Right atrium auricular region (tissue), 2 donors: ENCODE measurements at places on chromosomes 1 and 21.

DNA sequence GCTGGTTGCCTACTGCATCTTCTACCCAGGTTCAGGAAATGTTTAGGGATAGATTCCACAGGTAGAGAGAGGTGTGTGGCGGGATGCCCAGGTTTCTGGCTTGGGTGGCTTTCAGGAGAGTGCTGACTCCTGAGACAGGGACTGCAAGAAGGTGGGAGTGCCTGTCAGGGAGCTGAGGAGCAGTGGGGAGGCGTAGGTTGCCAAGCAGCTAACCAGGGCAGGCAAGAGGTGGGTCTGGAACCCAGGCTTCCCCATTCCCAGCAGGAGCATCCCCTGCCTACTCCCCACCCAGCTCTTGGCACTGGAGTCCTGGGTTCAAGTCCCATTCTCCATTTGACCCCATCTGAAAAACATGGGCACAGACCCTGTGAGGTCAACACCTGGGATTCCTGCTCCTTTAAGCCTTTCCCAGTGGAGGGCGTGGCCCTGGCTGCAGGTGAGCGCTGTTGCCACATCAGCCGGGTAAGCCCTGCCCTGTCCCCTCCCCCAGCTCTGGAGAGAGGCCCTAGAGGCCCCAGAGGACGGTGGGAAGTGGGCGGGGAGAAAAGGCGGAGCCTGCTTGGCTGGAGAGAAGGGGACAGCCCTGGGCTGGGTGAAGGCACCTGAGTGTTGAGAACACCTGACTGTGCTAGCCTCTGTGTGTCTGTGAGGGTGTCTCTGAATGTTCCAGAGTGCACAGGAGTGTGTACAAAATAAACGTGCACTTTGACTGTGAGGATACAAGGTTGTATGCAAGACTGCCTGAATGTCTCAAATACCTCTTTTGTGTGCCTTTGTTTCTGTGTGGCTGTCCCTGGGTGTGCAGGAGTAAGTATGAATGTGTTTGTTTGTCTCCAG, 14.0 kb upstream of the SYNC start:
- DNase-seq, result no peak

DNA sequence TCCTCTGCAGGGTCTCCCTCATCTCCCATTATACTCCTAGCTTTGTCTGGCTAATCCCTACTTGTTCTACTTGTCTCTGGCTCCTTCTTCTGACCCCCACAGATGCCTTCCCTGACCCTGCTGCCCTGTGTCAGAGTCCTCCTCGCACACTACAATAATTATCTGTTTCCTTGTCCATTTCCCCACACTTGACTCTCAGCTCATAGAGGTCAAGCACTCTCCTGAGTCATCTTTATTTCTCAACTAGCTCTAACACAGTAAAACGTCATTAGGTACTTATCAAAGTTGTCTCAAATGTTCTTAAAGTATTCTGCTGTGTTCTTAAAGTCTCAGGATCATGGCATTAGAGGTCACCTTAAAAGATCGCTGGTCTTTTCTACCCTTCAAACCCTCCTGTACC, 47.1 kb downstream of the C8A start:
- no peak for DNase-seq

- DNase-seq, result no peak
These were observed 26.1 kb upstream of the ZNF697 start for GRCh38 chr1:119674111-119674526.

DNA sequence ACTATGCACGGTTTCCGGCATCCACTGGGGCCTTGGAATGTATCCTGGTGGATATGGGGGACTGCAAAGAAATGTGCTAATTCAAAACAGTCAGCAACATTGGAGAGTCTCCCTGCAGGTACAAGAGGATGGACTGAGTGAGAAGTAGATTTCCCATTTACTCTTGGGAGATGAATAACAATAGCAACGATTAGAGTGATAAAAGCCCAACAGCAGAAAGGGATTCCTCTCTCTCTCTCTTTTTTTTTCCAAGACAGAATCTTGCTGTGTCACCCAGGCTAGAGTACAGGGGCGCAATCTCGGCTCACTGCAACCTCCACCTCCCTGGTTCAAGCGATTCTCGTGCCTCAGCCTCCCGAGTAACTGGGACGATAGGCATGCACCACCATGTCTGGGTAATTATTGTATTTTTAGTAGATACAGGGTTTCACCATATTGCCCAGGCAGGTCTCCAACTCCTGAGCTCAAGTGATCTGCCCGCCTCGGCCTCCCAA, 5.0 kb upstream of the SHCBP1L start:
- DNase-seq, result no peak

- DNase-seq, result no peak
These were observed at the start of gene FAM131C for GRCh38 chr1:16073490-16074119. FAM131C (minus strand) TSS chr1:16073651; CDS start chr1:16073442, 209 bp downstream.

DNA sequence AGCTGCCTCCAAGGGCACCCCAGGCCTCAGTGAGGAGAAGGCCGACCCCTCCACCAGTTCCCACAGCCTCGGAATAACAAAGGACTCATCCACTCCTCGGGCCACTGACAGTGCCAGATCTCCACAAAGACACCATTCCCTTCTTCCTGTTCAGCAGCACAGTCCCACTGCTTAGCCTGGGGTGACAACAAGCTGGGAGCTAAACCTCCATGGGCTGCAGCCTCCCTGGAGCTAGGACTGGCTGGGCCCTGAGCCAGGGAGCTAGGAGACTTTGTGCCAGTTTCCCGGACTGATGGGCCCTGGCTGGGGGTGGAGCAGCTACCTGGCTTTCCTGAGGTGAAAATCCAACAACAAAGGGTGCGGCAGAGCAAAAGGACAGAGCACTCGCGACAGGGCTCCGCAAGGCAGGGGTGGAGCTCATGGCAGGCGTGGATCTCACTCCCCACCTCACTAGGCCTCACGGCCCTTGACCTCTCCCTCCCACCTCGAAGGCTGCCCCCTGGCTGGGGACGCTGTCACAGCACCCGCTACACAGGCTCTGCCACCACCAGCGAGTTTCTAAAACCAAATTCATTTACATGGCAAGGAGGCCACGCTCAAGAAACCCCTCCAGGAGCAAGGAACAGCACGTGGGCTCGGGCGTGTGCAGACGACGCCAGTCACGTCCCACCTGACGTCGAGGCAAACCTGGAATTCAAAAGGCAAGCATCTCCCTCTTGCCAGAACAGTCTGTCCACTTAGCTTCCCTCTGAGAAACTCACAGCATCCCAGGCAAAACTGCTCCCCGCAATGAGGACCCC, 13.8 kb downstream of the SLC35E2B start:
- no peak for DNase-seq

DNA sequence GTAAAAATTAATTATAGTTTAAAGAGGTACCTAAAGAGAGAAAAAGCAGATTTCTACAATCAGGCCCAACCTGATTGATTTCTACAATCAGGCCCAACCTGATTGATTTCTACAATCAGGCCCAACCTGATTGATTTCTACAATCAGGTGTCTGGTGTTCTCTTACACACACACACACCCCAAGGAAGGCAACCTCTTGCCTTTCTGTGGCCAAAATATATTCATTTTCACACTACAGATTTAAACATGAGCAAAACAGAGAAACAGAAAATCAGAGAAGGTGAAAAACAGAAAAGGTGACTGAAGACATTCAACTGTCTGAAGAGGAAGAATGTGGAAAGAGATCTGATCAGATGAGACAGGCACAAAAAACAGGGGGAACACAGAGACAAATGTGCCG, 104.5 kb downstream of the SMYD2 start:
- no peak for DNase-seq

DNA sequence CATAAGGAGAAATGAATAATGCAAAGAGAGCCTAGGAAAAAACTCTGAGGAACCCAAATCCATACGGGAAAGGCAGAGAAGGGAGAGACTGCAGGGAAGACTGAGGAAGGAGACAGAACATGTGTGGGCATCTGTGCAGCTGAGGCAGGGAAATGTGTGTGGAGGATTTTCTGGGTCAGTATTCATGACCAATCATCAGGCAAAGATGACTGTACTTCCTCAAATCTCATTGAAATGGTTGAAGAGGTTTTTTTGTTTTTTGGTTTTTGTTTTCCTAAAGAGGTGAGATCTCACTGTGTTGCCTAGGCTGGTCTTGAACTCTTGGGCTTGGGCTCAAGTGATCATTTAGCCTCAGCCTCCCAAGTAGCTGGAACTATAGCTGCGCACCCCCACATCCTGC, 15.7 kb downstream of the DIP2A start:
- DNase-seq, result no peak

DNA sequence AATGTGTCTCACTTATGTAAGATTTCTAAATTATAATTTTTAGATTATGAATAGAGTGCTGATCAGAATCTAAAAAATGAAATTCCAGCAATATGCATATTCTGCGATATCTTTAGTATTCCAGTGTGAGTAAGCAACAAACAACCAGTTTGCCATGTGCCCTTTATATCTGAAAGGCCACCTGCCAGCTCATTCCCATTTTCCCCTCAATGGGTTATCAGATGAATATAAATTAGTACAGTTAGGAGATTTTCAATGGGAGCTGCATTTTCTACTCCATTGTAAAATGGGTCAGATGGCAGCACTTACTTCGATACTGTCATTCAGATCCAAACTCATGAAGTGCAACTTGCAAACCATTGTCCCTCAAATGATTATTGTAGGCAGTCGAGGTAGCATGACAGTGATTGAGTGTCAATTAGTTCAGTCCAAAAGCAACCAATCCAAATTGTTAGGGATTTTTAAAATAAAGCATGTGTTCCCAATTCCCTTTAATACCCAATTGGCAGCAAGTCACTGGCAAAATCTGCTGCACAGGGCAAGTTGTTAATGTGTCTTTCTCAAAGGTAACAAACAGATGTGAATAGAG, 680.3 kb downstream of the LRRIQ3 start:
- DNase-seq, result no peak

DNA sequence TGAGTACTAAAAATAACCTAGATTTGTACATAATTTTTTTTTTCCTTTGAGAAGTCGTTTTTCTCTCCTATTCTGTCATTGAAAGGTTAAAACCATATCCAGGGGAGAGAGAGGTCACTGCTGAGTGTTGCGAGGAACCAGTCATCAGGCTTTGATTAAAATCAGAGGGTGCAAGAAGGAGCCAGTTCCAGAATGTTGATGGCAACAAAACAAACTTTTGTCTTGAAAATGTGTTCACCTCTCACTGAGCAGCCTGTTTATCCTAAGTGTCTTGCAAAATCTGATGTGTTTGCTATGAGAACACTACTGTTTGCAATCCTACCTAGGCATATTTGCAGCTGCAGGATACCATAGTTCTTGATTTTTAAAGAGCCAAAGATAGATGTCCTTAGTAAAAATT, 25.9 kb downstream of the PTGFR start:
- DNase-seq, result no peak

DNA sequence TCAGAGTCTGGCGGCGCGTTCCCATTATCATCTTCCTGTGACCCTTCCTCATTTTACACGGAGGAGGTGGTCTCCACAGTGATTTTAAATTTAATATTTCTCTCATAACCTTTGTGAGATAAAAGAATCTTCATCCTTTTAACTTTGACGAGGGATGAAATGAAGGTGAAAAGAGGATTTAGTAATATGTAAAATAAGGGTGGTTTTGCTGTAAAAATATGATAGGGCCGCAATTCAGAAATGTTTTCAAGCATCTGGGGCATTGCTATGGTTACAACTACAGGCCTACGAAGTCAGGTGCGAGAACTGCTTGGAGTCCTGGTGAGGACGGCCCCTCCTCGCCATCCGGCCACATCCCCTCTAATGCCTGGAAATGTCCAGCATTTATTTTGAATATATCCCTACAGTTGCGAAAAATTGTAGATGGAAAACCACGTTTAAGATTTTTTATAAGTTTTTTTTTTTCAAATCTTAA, 422 bp upstream of the RSBN1 start:
- no peak for DNase-seq

DNA sequence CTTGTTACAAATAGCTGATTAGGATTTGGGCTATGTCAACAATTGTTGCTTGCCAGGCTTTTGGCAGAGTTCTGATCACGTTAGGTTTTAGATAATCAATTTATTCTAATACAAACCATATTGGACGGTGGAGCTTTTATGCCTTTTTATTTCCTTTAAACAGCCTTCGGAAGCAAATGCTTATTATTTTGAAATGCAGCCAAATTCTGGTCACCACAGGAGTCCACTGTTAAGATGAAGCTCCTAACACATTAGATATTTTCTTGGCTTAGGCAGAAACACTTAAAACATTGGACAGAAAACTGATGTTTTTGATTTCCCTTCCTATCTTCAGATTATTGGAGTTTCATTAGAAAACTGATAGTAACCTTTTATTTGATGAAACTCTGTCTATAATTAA, 82.9 kb downstream of the CENPF start:
- DNase-seq, result no peak

- no peak for DNase-seq
These were observed 29.4 kb upstream of the SSX2IP start for GRCh38 chr1:84719543-84720217.

GRCh38 chr1:6009120-6010040, 17.2 kb upstream of the NPHP4 start:
- no peak for DNase-seq

GRCh38 chr1:160453443-160453842, 53.1 kb downstream of the VANGL2 start:
- DNase-seq, result no peak

DNA sequence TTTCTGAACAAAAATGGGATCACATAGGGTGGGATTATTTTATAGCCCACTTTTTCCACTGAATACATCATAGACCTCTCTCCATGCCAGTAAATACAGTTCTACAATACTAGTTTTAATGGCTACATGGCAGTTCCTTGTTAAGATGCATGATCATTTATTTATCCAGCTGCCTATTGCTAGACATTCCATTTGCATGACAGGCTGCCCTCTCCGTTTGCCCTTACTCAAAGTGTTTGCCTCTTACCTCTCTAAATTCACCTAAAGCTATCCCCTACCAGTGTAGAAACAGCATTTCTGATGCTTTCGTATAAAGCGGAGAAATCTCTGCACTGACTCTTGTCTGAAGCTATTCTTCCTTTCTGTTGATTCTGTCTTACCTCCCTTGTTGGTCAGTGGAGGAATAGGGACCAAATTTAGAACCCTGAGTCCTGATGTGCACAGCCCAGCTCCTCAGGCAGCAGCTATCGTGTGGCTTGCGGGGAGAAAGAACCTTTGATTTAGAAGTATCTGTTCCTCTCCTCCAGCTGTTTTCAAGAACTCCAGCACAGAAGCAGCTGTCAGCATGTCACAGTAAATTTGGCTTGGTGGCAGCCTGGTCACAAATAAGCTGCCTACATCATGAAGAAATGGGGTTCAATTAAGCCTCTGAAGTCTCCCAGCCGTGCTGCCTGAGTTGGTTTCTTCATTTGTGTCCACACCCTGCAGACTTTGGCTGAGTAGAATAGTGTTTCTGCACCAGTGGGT, 337.3 kb downstream of the PRDM2 start:
- DNase-seq, result no peak
